Activated T-helper 9 cell treated with anti-CD3 and anti-CD28 coated beads, Interleukin-2, amount 50 U/mL, for 16 hours (primary cell): ENCODE measurements at places on chromosomes 1 and 21.

GRCh38 chr1:45354838-45355237 lies 14.6 kb upstream of the MUTYH start:
- DNase-seq = no peak

DNA sequence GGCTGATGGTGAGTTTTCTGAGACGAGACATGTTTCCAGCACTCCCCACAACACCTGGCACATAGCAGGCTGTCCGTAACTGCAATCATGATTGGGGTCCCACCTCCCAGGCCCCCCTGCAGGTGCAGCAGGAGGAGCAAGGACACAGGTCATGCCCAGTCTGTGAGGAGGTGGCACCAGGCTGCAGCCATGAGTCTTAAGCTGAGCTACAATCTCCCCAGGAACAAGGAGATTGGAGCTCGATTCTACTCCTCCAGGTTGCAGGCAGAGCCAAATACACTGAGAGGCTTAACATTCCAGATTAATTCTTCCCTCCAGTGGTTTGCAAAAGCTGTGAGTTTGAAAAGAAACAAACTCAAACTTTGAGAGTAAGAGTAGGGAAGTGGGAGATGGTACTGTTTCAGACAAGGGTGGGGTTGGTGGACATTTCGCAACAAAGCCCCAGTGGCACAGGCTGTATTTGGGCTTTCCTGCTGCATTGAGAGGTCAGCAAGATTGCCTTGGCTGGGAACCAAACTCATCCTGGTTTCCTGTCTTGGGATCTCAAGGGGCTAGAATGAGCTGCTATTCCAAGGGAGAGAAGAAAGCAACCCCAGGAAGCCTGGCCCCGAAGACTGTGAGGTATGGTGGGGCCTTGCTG lies 64.8 kb upstream of the GALNT2 start:
- DNase-seq = no peak

DNA sequence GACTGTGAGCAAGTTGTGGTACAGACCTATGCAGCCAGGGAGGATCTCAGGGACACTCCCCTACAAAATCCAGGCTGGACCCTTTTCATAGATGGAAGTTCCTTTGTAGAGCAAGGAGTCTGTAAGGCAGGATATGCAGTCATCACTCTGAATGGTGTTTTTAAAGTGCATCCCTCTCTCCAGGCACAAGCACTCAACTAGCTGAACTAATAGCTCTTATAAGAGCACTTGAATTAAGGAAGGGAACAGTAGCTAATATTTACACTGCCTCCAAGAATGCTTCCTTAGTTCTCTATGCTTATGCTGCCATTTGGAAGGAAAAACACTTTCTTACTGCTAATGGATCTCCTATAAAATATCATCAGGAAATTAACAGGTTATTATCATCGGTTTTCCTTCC lies 27.0 kb upstream of the SMYD3 start:
- DNase-seq = no peak

DNA sequence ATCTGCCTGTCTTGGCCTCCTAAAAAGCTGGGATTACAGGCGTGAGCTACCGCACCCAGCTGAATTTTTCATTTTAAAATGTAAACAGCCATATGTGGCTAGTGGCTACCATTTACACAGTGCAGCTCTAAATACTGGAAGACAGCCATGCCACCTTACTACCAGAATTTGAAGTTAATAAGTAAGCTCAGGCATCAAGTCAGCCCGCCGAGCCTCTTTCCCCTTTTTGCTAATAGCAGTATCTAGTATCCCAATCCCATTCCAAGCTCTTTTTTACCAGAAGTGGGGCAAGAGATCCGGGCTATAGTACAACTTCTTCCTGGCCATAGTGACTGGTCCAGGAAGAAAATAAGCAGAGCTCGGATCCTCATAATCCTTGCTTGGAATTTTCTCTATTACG lies 15.1 kb downstream of the TAF13 start:
- DNase-seq = no peak

- DNase-seq = no peak
Measured at GRCh38 chr1:27655151-27655937, 16.6 kb downstream of the IFI6 start.
